Liver (tissue), 10 donors: ENCODE measurements at places on chromosomes 7 and 10.

DNA sequence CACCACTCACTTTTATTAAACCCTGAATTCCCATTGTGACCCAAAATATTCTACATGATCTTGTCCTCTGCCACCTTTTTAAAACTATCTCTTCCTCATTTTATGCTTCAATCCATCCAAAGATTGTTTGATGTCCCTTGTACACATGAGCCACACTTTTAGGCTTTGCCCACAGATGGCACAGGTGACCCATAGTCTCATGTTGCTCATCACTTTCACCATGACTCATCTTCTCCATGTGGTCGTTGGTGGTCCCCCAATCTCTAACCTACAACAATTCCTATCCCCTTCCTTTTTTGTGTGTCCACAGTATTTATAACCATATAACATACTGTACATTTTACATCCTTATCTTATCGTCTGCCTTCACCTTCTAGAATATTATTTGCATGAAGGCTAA is 271.5 kb upstream of the ZWINT start:
- no peak for DNase-seq

- no peak for DNase-seq
These were observed 26.0 kb upstream of the ZNF735 start for GRCh38 chr7:64180989-64181388.

GRCh38 chr7:84271543-84271942 is 77.0 kb upstream of the SEMA3A start:
- no peak for DNase-seq

DNA sequence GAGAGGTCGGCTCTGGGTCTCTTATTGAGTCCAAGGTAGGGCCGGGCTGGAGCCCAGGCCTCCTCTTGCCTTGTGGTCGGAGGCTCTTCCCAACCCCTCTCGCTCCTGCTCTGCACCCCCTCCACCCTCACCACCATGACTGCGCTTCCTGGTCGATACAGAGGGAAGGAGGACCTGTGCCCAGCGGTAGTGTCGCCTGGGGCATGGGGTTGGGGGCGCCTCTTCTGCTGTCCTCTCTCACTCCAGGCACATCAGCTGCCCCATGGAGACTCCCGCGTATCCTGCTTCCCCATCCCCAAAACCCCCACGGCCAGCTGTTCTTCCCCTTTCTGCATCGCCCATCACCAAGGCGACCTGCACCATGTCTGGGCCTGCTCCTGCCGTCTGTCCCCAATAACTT is 44.4 kb downstream of the TMEM270 start:
- no peak for DNase-seq

DNA sequence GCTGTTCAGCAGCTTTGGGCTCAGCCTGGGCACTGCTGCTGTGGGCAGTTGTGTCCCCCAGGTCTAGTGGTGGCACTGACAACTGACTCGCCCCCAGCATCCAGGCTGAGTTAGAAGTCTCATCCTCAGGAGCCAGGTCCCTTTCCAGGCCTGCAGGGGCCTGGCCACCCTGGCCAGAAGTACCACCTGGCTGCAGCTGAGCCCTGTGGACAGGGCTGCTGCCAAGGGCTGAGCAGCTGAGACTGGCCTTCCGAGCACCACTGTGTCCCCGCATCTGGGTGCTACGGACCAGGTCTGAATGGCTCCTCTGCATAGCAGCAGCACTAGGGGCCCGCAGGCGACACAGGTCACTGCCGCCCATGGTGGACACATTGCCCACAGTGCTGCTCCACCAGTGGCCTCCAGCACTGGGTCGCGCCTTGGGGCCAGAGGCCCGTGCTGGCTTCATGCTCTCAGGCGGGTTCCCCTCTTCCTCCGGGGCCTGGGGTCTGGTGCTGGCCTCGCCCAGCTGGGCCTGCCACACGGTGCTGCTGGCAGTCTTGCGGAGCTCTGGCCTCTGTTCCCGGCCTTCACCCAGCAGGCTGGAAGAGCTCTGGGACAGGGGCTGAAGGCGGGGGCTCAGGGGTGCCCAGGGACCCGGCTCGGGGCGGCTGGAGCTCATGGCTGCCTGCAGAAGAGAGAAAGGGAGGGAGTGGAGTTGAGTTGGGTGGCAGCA is 6.2 kb downstream of the GPRIN2 start:
- no peak for DNase-seq

GRCh38 chr10:5698062-5698461 is 13.4 kb downstream of the TASOR2 start:
- DNase-seq: no peak

DNA sequence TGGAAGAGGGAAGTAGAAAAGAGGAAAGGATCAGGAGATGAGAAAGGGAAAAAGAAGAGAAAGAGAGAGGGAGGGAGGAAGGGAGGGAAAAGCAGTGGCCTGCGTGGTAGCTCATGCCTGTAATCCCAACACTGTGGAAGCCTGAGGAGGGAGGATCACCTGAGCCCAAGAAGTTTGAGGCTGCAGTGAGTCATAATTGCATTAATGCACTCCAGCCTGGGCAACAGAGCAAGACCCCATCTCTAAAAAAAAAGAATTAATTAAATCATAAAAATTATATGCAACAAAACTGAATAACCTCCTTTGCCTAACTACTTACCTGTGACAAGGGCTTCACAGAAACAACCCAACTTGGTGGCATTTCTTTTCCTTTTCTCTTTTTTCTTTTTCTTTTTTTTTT is 107.9 kb upstream of the SFMBT2 start:
- no peak for DNase-seq

- DNase-seq: no peak
These were observed 25.3 kb downstream of the PRSS2 start for GRCh38 chr7:142796001-142796500.

- no peak for DNase-seq
These were observed 10.3 kb upstream of the ANKRD1 start for GRCh38 chr10:90930971-90931871.

DNA sequence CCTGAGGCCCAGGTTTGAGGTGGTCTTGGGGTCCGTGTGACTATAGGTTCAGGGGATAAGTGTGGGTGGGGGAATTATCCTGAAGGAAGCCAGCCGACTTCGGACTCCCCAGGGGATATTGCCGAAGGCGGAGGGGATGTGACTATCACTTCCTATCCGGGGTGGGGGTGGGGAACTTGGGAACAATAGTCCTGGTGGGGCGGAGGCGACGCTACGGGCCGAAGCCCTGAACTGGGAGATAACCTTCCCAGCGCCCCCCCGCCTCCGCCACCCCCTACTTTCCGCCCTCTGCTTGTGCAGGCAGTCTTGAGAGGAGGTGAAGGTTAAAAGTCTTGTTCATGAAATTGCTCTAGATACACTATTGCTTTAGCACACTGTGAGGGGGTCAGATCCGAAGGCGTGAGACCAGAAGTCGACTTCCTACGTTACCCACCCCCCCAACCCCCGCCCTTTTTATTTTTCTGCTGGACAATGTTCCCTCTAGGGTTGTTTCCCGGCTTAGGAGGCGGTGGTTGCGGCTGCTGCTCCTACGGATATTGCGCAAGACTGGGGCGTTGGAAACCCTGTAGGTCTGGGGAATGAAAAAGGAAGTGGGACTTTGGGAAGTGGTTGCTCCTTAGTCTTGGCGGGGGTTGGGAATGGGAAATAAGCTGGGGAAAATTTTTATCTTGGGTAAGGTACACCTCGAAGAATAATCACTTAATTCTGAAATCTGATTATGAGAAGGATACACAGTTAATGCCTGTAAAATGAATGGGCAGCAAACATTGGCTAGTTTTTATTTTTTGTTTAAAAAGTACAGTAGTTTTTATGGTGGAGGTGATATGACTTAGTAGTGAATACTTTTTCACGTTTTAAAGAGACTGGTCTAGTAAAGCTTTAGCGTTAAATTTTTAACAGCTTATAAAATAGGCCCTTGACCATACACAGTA is 1.5 kb downstream of the PTPN12 start:
- peak; percentile 69 for DNase-seq

DNA sequence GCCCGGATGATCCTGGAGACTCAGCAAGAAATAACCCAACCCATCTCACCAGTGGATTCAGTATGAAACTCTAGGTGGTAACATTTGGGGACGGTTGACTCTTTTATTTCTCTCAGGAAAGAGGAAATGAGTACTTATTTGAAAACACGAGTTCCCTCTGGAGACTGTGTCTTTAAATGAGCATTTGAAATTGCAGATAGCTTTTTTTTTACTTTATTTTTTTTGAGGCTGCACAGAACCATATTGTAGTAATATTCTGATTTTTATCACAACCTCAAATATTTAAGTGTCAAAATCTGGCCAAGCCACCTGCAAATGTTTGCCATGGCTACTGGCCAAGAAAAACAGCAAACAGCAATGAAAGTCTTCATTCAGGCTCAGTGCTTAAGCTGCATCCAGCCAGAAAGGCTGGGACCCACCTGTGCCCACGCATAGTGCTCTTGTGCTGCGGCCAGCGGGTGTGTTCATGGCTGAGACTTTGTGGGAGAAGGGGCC is 160.8 kb downstream of the CREB5 start:
- DNase-seq: no peak
